HepG2 (cell line): ENCODE measurements at places on chromosomes 5 and 9. TPM values are rescaled to one million over a fixed set of nuclear protein-coding genes. Genes with fewer than 3 reads are reported as not detected.

GRCh38 chr5:131460867-131461572, 174.0 kb downstream of the RAPGEF6 start:
- no peak overlapping the region for H3K27ac ChIP-seq
- no peak for DNase-seq
- H3K4me1 ChIP-seq = no peaks in the 10 kb centered on the region
- peaks cover 34% of the 10 kb centered on the region; the same call in 2 of the 3 replicates for H3K36me3 ChIP-seq
- no peaks in the 10 kb centered on the region for H3K27me3 ChIP-seq

GRCh38 chr5:133460172-133460758, 152.1 kb downstream of the FSTL4 start:
- no peak for DNase-seq
- no peak overlapping the region for H3K27ac ChIP-seq
- H3K4me3 ChIP-seq = no peak overlapping the region

DNA sequence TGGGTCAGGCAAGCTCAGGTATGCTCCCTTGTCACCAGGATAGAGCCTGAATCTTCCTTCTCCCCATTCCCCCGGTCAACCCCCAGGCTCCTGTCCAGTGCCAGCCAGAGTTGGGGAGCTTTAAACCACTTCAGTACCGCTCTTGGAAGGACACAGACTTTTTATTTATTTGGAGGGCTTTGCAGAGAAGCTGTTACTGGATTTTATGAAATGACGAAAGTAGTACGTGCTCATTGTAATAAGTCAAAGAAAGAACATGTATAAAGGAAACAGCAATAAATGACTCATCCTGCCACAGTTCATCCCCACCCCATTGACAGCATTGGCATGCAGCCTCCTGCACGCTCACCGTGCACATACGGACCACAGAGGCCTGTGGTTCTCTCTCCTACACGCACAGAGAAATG, 230.3 kb downstream of the AUH start:
- no peaks in the 10 kb centered on the region for H3K36me3 ChIP-seq
- DNase-seq = no peak
- no peak overlapping the region for H3K27ac ChIP-seq
- H3K4me1 ChIP-seq = peaks cover 7% of the 10 kb centered on the region
- H3K4me3 ChIP-seq = no peak overlapping the region
- no peaks in the 10 kb centered on the region for H3K27me3 ChIP-seq

- no peak overlapping the region for H3K4me3 ChIP-seq
- peaks cover 5% of the 10 kb centered on the region; the same call in 1 of the 2 replicates for H3K4me1 ChIP-seq
- no peak for DNase-seq
- no peak overlapping the region for H3K27ac ChIP-seq
- H3K27me3 ChIP-seq = no peaks in the 10 kb centered on the region
- no peaks in the 10 kb centered on the region for H3K36me3 ChIP-seq
Observed at GRCh38 chr5:59543821-59544442, 349.6 kb downstream of the PDE4D start.

- no peak overlapping the region for H3K27ac ChIP-seq
- DNase-seq = no peak
- H3K4me1 ChIP-seq = no peaks in the 10 kb centered on the region
- no peaks in the 10 kb centered on the region for H3K36me3 ChIP-seq
- no peak overlapping the region for H3K4me3 ChIP-seq
- no peaks in the 10 kb centered on the region for H3K27me3 ChIP-seq
Observed at GRCh38 chr9:98445576-98445975, 190.1 kb upstream of the TBC1D2 start.

DNA sequence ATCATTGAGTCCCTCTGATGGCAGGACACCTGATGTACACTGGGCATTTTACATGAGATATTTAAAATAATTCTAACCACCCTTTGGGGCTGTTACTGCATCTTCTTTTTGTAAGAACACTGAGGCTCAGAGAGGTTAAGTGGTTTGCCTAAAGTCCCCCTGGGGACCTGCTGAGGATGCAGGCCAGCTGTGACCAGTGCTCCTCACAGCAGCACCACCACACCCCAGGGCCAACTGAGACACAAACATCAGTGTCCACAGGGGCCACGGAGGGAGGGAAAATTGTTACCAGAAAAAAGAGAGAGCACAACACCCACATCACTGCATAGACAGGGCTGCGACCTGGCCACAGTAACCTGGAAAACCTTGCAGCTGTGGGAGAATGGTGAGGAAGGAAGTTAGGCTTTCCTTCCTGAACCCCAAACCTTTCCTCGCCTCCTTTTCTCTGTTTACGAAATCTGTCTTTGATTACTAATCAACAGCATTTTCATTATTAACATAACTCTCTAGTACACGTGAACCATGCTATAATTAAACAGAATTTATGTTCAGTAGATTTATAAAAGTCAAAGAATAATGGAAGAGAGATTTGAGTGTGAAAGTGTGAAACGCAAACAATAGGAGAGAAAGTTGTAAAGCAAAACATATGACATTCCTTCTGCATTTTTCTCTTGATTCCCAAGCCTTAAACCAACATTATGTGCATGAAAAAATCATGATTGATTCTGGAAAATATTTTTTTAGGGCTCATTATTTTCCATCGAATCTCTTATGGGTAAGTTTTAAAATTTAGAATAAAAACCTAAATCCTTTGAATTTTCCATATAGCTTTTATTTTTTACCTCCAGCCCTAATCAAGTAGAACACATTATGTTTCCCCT, 228.1 kb upstream of the DAPK1 start:
- H3K27ac ChIP-seq = no peak overlapping the region
- H3K4me1 ChIP-seq = no peaks in the 10 kb centered on the region
- H3K4me3 ChIP-seq = no peak overlapping the region
- H3K36me3 ChIP-seq = no peaks in the 10 kb centered on the region

DNA sequence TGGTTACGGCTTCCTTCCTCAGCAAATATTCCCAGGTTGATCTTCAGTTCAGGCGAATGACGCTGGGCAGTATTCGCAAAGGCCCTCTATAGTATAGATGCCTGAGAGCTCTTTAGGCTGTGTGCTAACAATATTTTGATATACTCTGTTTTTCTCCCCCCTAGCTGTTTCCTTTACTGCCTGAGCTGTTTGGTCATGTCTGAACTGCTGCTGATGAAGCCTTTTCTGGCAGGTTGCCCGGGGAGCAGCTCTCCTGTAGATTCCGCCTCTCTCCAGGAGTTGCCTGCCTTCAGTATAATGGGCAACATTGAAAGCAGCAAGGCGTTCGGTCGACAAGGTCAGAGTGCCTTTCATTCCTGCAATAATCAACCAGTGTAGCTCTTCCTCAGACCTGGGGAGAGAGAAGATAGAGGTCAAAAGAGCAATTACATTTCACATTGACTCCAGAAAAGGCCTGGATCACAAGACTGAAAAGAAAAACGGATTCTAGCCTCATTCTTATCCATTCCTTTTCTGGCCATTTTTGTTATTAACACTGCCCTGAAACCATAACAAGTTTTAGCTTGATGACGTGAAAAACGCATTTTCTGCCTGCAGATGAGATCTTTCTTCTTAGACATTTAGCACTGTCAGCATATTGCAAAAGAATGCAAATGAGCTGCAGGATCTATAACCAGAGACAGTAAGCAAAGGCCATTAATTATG, 60.1 kb upstream of the ZNF608 start:
- peak; percentile 73 for DNase-seq
- H3K4me1 ChIP-seq = peaks cover 16% of the 10 kb centered on the region
- no peaks in the 10 kb centered on the region for H3K36me3 ChIP-seq

GRCh38 chr5:104018299-104018698, 455.7 kb upstream of the NUDT12 start:
- H3K27me3 ChIP-seq = no peaks in the 10 kb centered on the region
- H3K27ac ChIP-seq = no peak overlapping the region
- no peak overlapping the region for H3K4me3 ChIP-seq
- H3K4me1 ChIP-seq = no peaks in the 10 kb centered on the region

DNA sequence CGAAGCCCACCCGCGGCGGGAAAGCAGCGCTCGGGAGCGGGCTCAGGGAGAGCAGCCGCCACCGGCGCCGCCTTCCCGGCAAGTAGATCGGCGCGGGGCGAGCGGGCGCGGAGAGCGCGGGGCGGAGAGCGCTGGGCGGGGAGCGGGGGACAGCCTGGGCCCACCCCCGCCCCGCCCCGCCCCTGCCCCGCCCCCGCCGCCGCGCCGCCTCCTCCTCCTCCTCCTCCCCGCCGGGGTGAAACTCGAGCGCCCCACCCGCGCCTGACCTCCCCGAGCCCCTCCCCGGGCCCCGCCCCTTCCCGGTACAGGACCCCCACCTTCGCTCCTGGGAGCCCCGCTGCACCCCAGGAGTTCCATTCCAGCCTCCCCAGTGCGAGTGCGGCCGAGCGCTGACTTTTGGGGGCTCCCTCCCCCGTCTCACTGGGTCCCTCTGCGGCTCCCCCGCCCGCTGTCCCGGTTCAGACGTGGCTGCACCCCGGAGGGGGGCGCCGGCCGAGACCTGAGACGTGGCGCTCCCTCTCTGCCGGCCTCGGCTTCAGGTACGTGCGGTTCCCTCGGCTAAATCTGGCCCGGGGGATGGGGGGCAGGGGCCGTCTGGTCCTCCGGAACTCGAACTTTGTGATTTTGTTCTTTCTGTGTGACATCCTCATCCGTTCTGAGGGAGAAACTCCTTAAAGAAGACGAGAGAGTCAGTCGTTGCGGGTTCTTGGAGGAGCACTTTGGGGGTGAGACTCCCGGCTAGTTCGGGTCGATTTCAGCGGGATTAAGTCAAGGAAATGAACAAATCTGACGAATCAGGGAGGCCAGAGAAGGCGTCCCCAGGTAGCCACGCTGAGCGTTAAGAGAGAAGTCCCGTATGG, at the start of gene SEMA5A:
TSS of gene SEMA5A (minus strand) at position 84 of the 860 bp plus-strand sequence. CDS start 166,129 bp downstream, outside the sequence.
- DNase-seq = no peak
- H3K27ac ChIP-seq = no peak within 1 kb of the TSS
- H3K36me3 ChIP-seq = no peaks in the 10 kb centered on the region
- H3K4me1 ChIP-seq = no peaks in the 10 kb centered on the region
- peaks cover 13% of the 10 kb centered on the region; the same call in 2 of the 3 replicates for H3K27me3 ChIP-seq

DNA sequence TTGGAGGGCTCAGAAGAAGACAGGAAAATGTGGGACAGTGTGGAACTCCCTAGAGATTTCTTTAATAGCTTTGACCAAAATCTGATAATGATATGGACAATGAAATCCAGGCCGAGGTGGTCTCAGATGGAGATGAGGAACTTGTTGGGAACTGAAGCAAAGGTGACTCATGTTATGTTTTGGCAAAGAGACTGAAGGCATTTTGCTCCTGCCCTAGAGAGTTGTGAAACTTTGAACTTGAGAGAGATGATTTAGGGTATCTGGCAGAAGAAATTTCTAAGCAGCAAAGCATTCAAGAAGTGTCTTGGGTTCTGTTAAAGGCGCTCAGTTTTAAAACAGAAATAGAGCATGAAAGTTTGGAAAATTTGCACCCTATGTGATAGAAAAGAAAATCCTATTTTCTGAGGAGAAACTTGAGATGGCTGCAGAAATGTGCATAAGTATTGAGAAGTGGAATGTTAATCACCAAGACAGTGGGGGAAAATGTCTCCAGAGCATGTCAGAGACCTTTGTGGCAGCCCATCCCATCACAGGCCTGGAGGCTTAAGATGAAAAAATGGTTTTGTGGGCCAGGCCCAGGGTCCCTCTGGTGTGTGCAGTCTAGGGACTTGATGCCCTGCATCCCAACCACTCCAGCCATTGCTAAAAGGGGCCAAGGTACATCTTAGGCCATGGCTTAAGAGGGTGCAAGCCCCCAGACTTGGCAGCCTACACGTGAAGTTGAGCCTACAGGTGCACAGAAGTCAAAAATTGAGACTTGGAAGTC, 463.7 kb upstream of the TLE4 start:
- H3K27me3 ChIP-seq = no peaks in the 10 kb centered on the region
- H3K27ac ChIP-seq = no peak overlapping the region
- DNase-seq = no peak
- no peak overlapping the region for H3K4me3 ChIP-seq
- no peaks in the 10 kb centered on the region for H3K36me3 ChIP-seq
- H3K4me1 ChIP-seq = no peaks in the 10 kb centered on the region

DNA sequence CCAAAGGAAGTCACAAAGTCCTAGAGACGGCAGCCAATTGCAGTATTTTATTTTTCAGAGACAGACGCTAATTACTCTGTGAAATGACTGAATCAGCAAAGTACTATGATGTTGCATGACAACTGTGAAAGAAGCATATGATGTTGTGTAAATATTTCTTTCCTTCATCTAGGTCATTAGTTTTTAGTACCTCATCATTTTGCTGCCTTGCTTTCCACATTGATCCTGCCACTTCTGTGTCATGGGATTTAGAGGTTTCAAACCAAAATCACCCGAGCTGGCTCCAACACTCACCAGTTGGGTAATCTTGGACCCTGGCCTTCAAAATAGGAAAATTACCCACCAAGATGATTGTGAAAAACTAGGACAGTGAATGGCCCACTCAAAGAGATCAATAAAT, 585.2 kb downstream of the ACTL7B start:
- no peaks in the 10 kb centered on the region for H3K36me3 ChIP-seq
- H3K4me1 ChIP-seq = peaks cover 10% of the 10 kb centered on the region
- no peak overlapping the region for H3K4me3 ChIP-seq
- DNase-seq = no peak
- no peaks in the 10 kb centered on the region for H3K27me3 ChIP-seq

- DNase-seq = no peak
- H3K4me1 ChIP-seq = peaks cover 46% of the 10 kb centered on the region
- H3K36me3 ChIP-seq = no peaks in the 10 kb centered on the region
Observed at GRCh38 chr9:96171728-96172127, 130.2 kb downstream of the HSD17B3 start.

DNA sequence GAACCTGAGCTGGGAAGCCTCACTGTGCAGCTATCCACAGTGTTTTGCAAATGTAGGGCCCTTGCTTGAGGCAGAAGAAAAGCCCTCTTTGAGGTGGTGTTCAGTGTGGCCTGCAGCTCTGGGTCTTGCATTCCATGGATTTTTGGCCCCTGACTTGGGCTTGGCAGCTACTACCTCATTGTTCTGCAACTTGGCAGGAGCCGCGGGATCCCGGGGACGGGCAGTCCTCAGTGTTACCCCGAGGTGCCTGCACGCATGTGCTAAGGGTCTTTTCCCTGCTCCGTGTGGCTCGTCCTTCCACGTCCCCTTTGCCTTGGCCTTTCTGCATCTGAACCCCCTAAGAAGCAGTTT, 39.8 kb downstream of the NEK6 start:
- peaks cover 35% of the 10 kb centered on the region for H3K36me3 ChIP-seq
- no peak overlapping the region for H3K27ac ChIP-seq
- peaks cover 60% of the 10 kb centered on the region for H3K4me1 ChIP-seq
- no peaks in the 10 kb centered on the region for H3K27me3 ChIP-seq

GRCh38 chr9:14907360-14907685, 2.9 kb downstream of the FREM1 start:
- H3K27me3 ChIP-seq = no peaks in the 10 kb centered on the region; the same call in 2 of the 3 replicates
- H3K4me1 ChIP-seq = peaks cover 79% of the 10 kb centered on the region
- DNase-seq = no peak

- no peaks in the 10 kb centered on the region for H3K36me3 ChIP-seq
- H3K27ac ChIP-seq = no peak overlapping the region
- no peaks in the 10 kb centered on the region for H3K27me3 ChIP-seq
- H3K4me1 ChIP-seq = no peaks in the 10 kb centered on the region
Observed at GRCh38 chr5:116467465-116467843, 107.2 kb downstream of the SEMA6A start.

- H3K4me3 ChIP-seq = no peak overlapping the region
- no peak overlapping the region for H3K27ac ChIP-seq
- peak; percentile 18 for DNase-seq
- H3K4me1 ChIP-seq = no peaks in the 10 kb centered on the region
- no peaks in the 10 kb centered on the region for H3K27me3 ChIP-seq
- no peaks in the 10 kb centered on the region for H3K36me3 ChIP-seq
Observed at GRCh38 chr9:74645007-74645639, 148.0 kb downstream of the RORB start.

- H3K27me3 ChIP-seq = no peaks in the 10 kb centered on the region; the same call in 1 of the 2 replicates
- peaks cover 23% of the 10 kb centered on the region for H3K4me1 ChIP-seq
- no peaks in the 10 kb centered on the region for H3K36me3 ChIP-seq
Observed at GRCh38 chr5:14191325-14191724, 48.2 kb downstream of the TRIO start.

The RBM22 gene
- total RNA-seq = 27.7 and 28.3 TPM in 2 replicates

The IFNK gene
- total RNA-seq = not detected in 2 replicates

The BARHL1 gene
- total RNA-seq = not detected in 2 replicates

The C5orf63 gene
- total RNA-seq = 8.8 and 9.1 TPM in 2 replicates

The C1QTNF3 gene
- total RNA-seq = 1.8 and 3.3 TPM in 2 replicates

The ITK gene
- not detected in 2 replicates for total RNA-seq

The EQTN gene
- total RNA-seq = not detected in 2 replicates

The KIF12 gene
- 0.81 and 1.8 TPM in 2 replicates for total RNA-seq

The DCAF10 gene
- total RNA-seq = 9.2 and 13.5 TPM in 2 replicates

The SHOC1 gene
- total RNA-seq = not detected in 2 replicates
